T1000 (cell line): ENCODE measurements at places on chromosomes 16 and 17.
A peak's percentile ranks its signal among the peaks of the same experiment; 100 is the strongest.

DNA sequence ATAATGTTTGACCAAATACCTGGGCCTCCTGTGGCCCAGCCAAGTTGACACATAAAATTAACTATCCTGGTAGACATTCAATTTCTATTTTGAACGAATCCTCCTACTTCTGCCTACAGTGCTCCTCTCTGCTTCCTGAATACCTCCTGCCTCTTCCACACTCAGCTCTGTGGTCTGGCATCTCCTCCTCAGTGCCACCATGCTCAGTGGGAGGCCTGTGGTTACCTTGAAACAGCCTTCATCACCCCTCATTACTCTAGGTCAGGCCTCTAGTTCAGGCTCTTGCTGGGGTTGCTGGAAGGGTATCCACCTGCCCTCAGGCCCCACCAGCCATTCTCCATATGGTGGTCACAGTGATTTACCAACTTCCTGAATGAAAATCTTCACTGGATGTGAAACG is 5.1 kb downstream of the LYRM9 start:
- DNase-seq, result no peak

GRCh38 chr16:80129791-80130190 is 411.0 kb upstream of the DYNLRB2 start:
- DNase-seq, result no peak

DNA sequence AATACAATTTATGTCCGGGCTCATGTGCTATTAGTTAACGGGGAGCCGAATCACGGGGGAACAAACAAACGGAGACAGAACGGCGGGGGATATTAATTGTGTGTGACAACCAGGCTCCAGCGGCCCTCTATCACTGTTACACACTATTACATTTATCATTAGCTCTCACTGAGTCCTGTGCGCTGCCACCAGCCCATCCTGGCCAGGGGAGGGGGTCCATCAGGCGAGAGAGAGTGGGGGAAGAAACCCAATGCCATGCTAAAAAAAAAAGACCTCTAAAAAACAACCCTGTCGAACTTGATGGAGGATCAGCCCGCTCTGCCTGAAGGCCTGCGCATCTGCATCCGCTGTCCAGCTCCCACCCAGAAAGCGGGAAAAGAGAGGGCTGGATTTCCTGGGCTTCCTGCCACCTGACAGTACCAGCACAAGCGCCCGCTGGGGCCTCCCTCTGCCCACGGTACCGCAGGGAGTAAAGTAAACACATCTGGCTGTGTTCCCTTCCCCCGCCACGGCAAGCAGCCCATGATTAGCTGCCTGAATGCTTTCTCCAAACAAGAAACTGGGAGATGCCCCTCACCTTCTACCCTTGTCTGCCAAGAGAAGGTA is 41.7 kb downstream of the PIPOX start:
- DNase-seq, result no peak

DNA sequence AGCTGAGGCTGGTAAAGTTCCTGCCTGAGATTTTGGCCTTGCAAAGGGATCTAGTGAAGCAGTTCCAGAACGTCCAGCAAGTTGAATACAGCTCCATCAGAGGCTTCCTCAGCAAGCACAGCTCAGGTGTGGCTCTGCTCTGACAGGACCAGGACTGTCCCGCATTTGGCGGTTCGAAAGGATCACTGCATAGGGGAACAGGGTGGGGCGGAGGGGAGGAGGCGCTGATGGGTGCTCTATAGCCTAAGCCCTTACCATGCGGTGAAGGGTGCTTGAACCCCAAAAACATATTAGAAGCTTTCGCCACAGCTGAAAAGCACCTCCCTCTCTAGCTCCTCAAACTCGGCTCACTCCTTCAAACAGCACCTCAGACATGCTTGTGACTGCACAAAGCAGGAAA is 29.9 kb upstream of the ENDOV start:
- DNase-seq, result no peak

DNA sequence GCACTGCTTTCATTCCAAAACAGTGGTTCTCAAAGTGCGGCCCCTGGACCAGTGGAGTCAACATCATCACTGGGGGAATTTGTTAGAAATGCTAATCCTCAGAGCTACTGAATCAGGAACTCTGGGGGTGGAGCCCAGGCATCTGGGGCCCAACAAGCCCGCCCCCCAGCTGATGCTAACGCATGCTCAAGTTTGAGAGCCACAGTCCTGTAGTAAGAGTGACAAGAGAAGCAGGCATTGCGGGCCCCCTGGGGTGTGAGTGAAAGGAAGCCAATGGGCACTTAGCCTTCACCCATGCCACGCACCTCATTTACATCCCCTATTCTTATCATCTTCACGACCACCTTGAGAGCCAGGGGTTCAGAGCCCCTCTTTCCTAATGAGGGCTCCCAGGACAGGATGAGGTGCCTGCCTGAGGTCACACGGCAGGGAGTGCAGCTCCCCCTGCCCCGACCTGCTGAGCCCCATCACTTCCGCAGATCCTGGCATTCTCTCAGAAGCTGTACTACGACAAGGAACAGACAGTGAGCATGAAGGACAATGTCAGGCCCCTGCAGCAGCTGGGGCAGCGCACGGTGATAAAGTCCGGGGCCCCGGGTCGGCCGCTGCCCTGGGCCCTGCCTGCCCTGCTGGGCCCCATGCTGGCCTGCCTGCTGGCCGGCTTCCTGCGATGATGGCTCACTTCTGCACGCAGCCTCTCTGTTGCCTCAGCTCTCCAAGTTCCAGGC is 9.1 kb downstream of the CA4 start:
- no peak for DNase-seq

- DNase-seq, result no peak
These were observed 2.3 kb downstream of the HSD11B2 start for GRCh38 chr16:67433131-67433719.

- no peak for DNase-seq
These were observed 24.2 kb downstream of the NSMCE1 start for GRCh38 chr16:27244363-27244755.

- no peak for DNase-seq
These were observed 43.9 kb upstream of the SREBF1 start for GRCh38 chr17:17880577-17881196.

DNA sequence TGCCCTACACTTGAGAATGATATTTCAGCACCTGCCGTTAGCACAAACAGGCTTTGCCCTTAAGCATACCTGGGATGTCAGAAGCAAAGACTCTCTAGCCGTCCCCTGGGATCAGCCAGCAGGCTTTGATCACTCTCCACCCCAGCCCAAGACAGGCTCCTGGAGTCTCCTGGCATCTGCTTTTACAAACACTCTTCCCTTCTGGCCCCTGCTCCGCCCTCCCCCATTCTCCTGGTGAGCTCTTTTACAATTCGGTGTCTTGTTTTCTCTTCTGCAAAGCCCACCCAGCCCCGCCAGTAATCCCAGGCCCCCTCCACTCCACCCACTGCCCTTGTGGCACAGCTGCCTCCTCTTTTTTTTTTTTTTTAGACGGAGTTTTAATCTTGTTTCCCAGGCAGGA is 50.4 kb downstream of the KATNIP start:
- DNase-seq, result no peak

- no peak for DNase-seq
These were observed 298.2 kb downstream of the HAPSTR1 start for GRCh38 chr16:9389543-9390207.

- DNase-seq, result no peak
These were observed 21.6 kb upstream of the CLEC18C start for GRCh38 chr16:70151941-70152509.

- DNase-seq, result no peak
These were observed 19.2 kb upstream of the EMP2 start for GRCh38 chr16:10599626-10600025.

DNA sequence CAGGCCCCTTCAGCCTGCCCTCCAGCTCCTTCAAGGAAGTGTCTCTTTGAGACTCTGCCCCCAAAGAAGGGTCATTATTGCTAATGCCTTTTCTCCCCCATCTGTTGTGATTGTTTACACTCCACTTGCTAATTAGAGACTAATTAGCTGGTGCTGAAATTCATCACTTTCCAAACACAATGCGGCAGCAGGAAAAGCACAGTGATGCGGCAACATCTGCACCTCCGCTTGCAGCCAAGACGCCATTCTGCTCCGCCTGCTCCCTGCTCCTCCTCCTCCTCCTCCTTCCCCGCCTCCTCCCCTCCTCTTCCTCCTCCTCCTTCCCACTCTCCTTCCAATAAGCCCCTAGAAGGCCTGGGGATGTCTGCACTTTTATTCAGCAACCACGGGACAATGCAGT is 110.5 kb downstream of the SDK2 start:
- no peak for DNase-seq

DNA sequence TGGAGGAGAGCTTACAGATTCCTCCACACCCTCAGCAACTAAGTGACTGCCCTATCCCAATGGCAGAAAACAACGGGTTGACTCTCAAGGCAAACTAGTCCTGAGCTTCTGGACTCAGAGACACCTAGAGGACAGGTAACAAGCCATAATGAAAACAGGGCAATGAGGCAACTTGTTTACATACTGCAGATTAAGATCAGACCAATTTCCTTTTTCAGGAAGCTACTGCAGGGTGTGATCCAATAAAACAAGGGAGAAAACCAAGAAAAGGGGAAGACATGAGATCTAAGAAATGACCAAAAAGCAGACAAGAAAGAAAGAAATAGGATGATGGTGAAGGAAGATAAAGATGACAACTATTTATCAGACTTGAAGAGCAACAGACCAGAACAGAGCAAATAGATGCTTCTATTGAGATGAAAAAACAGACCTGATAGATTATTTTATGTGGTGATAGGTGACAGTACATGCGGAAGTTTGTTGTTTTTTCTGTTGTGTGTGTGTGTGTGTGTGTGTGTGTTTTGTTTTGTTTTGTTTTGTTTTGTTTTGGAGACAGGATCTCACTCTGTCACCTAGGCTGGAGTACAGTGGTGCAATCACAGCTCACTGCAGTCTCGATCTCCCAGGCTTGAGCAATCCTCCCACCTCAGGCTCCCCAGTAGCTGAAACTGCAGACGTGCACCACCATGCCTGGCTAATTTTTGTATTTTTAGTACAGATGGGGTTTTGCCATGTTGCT is 120.7 kb downstream of the GAS7 start:
- DNase-seq, result no peak

DNA sequence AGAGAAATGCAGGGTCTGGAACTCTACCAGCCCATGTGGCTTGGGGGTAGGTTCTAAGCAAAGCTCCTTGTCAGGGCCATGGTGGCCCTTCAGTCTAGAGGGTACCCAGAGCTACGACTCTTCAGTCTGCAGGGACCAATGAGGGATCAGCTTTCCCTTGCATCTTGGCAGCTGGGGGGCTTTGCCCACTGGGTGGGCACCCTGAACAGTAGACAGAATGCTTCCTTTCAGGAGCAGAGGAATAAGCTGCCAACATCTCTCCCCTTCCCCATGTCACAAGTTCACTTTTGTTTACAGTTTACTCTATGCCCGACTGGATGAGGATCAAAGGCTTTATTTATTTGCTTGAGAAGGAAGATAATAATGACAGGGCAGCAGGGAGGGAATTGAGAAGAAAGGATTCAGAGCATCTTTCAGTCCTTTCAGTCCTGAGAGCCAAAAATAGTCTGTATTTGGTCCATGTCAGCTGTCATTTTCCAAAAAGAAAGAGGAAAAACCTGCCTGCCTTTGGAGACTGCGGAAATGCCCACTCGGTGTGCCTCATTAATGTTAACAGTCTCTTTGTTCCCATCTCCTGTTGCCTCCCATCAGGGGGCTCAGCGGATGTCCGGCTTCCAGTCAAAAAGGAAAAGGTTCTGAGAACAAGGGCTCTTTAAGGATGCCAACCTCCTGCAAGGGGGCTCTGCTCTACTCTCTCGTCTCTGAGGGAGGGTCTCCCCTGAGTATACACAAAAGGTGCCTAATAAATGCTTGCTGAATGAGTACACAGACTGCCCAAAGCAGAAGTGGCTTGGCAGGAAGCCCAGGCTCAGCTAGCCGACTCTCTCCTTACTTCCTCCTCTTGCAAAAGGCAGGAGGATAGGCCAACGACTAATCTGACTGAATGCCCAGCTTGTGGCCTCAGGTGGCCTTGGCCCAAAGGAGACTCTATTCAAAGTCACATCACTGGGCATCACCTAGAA is 17.1 kb downstream of the TRAF4 start:
- peak; percentile 35 for DNase-seq

DNA sequence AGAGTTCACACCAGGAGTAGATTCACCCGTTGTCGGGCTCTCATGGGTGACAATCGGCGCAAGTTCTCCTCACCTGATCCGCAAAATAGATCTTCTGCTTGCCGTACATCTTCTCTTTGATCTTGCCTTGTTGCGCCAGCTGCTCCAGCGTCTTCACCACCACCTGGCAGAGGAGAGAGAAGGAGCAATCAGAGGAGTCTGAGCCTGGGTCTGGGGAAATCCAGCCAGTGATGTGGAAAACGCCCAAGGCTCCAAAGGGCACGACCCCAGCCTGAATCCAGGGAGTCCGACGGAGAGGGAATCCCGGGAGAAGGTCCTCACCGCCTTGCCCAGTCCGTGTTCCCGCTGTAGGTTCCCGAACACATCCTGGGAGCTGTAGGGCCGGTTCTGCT is 393 bp downstream of the PSMC3IP start:
- DNase-seq, result no peak

DNA sequence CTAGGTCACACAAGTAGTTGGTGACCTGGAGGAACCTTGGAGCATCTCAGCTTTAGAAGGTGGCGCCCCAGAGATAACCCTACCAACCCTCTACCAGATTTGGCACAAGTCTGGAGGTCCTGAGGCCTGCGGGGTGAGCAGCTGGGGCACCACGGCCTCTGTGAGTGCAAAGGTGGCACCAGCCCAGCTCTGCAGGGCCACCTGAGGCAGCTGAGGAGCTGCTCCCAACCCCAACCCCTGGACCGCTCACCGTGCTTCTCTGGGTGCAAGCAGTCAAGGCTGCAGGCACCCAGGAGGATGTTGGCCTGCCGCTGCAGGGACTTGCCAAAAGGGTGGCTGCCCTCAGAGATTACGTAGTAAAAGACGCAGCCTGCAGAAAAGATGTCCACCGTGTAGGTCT is 28.4 kb upstream of the ICAM2 start:
- DNase-seq, result no peak

DNA sequence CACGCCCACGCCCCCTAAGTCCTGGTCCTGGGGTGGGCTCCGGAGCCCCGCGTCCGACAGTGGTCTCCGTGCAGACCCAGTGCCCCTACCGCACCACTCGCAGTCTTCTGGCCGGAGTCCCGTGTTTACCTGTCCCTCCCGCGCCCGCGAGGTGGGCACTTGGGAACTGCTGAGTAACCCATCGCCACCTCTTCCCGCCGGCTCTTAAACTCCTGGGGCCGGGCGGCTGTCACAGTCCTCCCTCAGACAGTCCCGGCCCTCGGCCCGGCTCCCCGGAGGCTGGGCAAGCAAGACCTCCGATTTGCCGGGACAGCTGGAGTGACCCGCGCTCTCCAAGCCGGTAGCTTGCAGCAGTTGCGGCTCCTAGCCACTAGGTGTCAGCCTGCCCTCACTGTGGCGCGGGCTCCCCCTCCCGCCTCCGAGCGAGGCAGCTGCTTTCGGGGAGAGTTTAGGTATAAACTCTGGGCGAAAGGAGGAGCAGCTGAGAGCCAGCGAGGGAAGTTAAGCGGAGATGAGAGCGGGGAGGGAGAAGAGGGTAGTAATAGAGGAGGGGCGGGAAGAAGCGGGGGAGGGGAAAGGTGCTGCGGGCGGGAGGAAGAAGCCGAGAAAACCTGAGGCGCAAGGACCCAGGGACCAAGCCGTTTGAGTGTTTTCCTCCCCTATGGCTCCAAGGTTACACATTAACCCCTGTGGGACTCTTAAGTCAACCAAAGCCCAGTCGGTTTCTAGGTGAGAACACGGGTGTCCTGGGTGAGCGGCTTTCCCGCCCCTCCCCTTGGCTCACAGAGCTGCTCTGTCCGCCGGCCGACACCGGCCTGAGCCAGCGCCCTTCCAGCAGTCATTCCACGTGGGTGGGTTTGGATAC is 826 bp upstream of the TLCD1 start:
- peak; percentile 94 for DNase-seq

GRCh38 chr17:50423553-50424159 is 2.4 kb upstream of the ACSF2 start:
- peak; percentile 85 for DNase-seq

- no peak for DNase-seq
These were observed 30.0 kb downstream of the SOX9 start for GRCh38 chr17:72150632-72151460.
